ENCODE measurements at places on chromosomes 3 and 15. TPM values are rescaled to one million over a fixed set of nuclear protein-coding genes. Genes with fewer than 3 reads are reported as not detected.

Gene RAB6B
- 1.1 TPM for total RNA-seq

Gene CHRNA7
- 0.23 TPM for total RNA-seq

Gene GNAT1
- total RNA-seq = not detected

Gene SNURF
- 36.7 TPM for total RNA-seq

Gene CFAP100
- not detected for total RNA-seq

Gene UTS2B
- total RNA-seq = not detected

Gene ARHGEF3
- 10.6 TPM for total RNA-seq

Gene TPRG1
- total RNA-seq = 1.5 TPM

Gene AADAC
- total RNA-seq = not detected

Gene PLIN1
- total RNA-seq = 0.17 TPM

Gene FAM3D
- not detected for total RNA-seq

Gene RHCG
- not detected for total RNA-seq

Gene GOLGA8N
- 9.1 TPM for total RNA-seq

Gene DPPA2
- not detected for total RNA-seq

Gene GOLGA6L7
- total RNA-seq = not detected

Gene FBXO40
- total RNA-seq = not detected

Gene ATR
- total RNA-seq = 27.2 TPM

Gene HTR3E
- not detected for total RNA-seq

Gene CPLX3
- not detected for total RNA-seq

Gene ANKRD63
- not detected for total RNA-seq

Gene FAM98B
- total RNA-seq = 26.5 TPM

Measured in MCF 10A (cell line).